T follicular helper cell (primary cell): ENCODE measurements at places on chromosomes 3 and 15.

GRCh38 chr3:535566-536416, 339.2 kb downstream of the CHL1 start:
- DNase-seq: no peak

- no peak for DNase-seq
Measured at GRCh38 chr3:14404631-14405359, 2.4 kb downstream of the SLC6A6 start.

- no peak for DNase-seq
Measured at GRCh38 chr15:67601073-67601472, 58.6 kb downstream of the MAP2K5 start.

DNA sequence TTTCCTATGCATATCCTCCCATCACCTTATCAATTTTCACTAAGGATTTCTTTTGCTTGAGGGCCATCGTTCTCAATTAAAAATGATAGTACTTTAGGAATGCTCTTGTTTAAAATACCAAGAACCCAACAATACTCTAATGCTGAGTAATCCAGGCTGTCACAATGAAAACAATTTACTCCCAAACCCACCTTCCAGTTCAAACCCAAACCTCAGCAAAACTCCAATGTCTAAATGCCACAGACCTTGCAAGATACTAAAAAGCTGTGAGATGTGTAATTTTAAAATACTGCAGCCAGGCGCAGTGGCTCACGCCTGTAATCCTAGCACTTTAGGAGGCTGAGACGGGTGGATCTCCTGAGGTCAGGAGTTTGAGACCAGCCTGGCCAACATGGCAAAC, 889.8 kb downstream of the ROBO1 start:
- no peak for DNase-seq

GRCh38 chr15:71476823-71477222, 333.5 kb upstream of the NR2E3 start:
- DNase-seq: no peak

- no peak for DNase-seq
Measured at GRCh38 chr3:186213946-186214345, 105.1 kb upstream of the ETV5 start.

GRCh38 chr3:64915778-64916177, 228.0 kb upstream of the ADAMTS9 start:
- DNase-seq: no peak

DNA sequence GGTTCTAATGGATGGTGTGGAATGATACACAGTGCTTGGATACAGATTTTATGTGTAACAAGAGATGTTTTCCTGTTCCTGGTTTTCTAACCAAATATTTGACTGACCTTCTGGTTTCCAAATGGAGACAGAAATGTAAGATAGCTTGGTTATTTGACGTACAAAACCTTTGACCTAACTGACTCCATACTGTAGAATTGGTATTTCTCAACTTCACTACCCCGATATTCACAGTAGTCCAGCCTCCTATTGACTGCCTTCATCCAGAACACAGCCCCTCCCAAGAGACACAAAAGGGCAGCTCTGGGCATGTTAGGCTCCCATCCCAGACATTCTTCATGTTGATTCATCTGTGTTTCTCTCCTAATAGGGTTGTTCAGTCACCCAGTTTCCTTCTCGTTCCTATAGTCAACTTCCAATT, 33.4 kb downstream of the MYO1E start:
- no peak for DNase-seq
